Inflammatory macrophage treated with lipopolysaccharide for 4 hours (primary cell): ENCODE measurements at places on chromosomes 1 and 21.

DNA sequence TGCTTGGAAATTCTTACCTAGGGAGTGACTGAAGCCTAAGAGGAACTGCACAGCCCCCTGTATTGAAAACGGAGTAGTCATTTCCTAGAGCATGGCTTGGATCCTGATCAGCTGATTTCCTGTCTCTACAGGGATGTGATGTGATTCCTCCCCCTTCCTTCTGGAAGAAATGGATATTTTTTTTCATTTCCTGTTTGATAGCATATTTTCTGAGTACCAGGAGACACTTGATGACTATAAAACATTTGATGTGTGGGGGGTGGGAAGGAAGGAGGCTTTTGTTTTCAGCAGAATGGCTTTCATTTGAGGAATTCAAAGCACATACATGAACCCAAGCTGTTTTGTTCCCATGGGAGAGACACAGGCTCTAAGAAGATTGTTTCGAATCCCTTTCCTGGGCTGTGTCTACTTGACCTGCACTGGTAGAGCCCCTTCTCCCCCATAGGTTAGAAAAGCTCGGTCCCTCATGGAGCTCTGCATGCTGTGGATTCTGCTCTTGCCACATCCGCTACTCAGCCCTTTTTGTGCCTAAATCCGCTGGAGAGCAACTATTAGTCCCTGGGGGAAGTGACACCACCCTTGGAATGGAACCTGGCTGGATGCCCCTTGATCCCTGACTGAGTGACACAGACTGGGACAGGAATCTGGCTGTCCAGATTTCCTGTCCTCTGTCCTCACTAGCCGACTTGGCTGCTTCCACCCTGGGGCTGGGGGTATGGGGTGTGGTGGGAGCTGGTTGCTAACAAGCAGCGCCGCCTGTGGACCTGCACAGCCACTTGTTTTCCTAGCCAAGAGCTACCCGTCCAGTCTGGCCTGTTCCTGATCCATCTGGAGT, 71.8 kb upstream of the MACF1 start:
- no peak for DNase-seq

DNA sequence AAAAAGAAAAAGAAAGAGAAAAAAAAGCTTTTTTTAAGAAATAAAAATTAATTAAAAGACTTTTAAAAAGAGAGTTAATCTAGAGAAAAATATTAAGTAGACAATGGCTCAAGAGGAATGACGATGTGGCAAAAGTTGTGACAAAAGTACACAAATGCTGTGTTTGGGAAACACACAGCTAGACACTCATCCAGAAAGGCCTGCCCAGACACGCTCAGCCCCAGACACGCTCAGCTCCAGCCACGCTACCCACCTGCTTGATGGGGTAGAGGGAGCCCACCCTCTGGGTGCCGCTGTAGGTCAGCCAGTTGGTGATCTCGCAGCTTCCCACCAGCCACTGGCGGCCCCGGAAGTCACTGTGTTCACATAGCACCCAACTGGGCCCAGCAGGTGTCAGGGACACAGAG, 10.2 kb downstream of the CD52 start:
- DNase-seq: no peak

GRCh38 chr21:15354516-15354915, 289.7 kb upstream of the NRIP1 start:
- DNase-seq: no peak

GRCh38 chr1:27554293-27554692, 49.7 kb downstream of the AHDC1 start:
- no peak for DNase-seq

- DNase-seq: no peak
These were observed 8.2 kb upstream of the TMEM240 start for GRCh38 chr1:1548591-1548990.

- no peak for DNase-seq
These were observed 4.5 kb downstream of the RAB7B start for GRCh38 chr1:205998457-205999241.

DNA sequence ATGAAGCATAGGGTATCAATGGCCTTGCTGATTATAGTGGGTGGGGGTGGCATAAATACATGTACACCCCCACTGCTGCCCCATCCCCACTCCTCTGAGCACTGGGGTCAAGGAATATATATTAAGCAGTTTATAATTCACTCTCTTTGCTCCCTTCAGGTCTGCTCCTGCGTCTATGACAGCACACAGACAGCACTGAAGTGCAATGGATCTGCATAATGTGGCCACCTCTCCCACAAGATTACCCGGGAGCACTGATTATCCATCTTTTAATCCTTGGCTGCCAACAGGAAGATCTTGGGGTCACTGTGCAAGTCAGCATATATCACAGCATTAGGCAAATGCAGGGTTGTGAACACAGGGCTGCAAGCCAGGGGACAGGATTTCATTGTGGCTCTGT, 19.3 kb downstream of the RXRG start:
- no peak for DNase-seq

DNA sequence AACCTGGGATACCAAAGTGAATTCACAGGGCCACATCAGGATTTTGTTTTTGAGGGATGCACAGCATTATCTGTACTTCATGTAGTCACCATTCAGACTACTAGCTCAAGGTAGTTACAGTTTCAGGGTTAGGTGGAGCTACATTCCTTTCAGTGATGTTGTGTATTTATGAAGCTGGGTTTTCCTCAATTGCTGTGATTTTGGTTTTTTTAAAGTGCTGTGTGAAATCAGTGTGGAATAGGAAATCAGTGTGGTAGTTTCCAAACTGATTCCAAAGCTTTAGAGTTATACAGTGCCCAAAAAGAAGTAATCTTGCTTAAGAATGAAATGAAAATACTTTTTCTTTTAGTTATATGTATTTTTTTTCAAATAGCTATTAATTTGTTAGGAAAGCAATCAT, 95.8 kb downstream of the PKN2 start:
- no peak for DNase-seq

DNA sequence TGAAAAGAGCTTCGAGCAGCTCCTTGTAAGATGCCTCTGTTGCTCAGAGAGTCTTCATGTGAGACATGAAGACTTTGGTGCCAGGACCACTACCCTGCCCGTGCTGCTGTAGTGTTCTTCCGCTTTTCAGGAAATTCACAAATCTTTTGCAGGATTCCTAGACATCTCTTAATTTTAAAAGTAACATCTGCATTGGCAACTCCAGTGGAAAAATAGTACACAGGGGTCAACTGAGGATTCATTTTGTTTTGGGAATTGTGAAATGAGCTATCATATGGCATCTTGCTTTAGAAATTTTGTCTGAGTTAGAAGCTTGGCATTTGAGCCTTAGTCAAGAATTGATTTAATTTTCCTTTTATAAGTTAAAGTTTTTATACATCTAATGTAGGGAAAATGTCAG, 7.2 kb downstream of the PRDM2 start:
- DNase-seq: no peak

DNA sequence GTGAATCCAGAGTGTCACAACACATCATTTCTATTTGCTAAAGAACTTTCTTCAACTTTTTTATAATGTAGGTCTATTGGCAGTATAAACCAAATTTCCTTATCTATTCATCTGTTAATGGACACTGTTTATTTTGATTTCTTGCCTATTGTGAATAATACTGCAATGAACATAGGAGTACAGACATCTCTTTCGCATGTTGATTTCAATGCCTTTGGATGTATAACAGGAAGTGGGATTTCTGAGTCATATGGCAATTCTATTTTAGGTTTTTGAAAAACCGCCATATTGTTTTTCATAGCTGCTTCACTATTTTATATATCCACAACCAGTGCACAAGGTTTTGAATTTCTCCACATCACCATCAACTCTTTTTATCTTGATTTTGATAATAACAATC, 198.7 kb downstream of the KCNT2 start:
- DNase-seq: no peak

DNA sequence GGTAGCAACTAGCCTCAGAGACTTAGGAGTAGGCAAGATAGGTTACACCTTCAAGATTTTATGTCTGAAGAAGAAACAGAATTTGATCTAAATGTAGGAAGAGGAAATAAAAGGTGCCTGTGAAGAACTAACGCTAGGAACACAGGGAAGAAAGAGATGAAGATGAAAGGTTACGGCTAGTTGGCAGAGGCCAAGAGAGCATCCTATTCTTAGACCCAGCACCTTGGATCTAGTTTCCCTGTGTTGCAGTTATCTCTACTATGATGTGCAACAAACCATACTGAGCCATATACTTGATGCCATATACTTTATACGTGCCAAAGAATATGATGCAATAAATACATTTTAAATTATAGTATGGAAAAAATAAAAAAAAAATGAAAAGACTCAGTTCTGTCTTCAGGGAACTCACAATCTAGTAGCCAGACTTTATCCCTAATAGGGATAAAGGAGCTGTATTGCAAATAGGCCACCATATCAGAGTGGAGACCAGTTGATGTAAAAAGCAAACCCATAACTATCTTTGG, 181.1 kb downstream of the PBX1 start:
- DNase-seq: no peak

- DNase-seq: no peak
These were observed 40.0 kb downstream of the ZSCAN20 start for GRCh38 chr1:33512226-33513011.

DNA sequence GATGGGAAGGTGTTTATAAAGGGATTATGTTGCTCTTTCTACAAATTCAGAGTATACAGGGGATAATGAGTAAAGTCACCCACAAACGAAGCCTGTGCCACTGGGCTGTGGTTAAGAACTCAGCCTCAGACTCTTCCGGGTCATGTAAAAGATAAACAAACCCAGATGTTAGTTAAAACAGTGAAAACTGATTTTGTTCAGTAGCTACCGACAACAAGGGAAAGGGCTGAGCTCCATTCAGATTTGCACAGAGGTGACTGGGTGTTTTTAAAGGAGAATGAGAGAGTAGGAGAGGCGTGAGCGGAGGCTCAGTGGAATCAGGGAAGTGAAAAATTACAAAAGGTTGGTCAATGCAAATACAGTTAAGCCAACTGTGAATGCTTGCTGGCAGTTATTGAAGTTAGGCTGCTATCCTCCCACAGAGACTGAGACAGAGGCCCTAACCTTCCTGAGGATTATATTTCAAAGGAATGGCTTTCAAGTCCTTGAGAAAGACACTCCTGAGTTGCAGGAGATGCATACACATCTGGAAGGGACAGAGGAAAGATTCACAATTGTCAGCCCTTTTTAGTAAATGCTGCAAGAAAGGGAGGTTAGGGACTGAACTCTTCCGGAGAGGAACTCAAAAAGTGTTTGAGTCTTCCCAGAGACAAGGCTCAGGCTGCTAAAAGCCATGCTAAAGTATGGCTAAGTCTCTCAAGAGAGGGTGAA, 29.9 kb upstream of the SAMD13 start:
- DNase-seq: peak; percentile 50

DNA sequence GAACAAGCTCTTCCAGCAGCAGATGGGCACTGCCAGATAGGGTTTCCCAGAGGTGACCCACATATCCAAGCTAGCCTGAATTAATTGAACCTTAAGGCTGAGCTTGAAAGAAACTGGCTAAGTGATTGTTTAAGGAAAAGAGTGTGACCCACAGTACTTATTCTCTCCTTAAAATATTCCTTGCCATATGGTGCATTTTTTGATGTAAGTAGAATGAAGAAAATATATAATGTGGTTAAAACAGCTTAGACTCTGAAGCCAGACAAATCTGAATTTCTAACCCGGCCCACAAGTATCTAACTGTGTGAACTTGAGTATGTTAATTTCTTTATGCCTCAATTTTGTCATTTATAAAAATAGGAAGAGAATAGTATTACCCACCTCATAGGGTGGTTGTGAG, 4.9 kb downstream of the PPP1R8 start:
- DNase-seq: no peak

DNA sequence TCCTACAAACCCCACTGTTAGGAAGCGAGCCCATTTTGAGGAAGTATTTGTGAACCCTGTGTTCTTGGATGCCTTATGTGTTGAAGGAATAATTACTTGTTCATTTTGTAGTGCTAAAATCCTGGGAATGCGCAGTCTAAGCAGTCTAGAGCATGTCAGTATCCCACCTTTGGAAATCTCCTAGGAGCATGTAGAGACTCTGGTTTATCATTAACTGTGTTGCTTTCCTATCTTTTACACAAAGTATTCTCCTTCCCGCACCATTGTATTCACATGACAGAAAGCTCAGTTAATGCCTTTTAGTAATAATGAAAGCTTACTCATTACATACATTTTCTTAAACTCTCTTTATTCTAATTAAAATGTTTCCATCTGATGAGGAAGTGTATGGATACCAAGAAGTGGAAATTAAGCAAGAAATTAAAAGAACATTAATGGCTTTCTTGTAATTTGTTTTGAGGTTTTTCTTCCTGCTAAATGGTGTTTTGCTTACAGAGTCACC, 99.4 kb downstream of the CAMTA1 start:
- peak; percentile 5 for DNase-seq

DNA sequence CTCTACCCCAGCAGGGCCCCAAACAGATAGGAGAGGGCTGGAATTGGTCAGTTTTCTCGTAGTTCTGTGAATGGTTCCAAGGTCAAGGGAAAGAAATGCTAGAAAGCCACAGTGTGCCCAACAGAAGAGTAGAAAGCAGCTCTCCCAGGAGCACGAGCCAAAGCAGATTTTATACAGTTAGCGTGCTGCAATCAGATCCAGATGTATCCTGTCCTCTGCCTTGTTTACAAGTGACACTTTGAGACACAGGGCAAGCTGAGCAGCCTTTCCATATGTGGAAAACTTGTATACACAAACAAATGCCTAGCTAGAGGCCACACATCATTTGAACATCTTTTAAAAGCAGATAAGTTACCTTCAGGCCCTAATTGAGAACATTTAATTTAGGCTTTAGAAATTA, 6.5 kb downstream of the VAMP3 start:
- no peak for DNase-seq

- DNase-seq: no peak
These were observed 188.4 kb downstream of the CLIC6 start for GRCh38 chr21:34857122-34857713.

DNA sequence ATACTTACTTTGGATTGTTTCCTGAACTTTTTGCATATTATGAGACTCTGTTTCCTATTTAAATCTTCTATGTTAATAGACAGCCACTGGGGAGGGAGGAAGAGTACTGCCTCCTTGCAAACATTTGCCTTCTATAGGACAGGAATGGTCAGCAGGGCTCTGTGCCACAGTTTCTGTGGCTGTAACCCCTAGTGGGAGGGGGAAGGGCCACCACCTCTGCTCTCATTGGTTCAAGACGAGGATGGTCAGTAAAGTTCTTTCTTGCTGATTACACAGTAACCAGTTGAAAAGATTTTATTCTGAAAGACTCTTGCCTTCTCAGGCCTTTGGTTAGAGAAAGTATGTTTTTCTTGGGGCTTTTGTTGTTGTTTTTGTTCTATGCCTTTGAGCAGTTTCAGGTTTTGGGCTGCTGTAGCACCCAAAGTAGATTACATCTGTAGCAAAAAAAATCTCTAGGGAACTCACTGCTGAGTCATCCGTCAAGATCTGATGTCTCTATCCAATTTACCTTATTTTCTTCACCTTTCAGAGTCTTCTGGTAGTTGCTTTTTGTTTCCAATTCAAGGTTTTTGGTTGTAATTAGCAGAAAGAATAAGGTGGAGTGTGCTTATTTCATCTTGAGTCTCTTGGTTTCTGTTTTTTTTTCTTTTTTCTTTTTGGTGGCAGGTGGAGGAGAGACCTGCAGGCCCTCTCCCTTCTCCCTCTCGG, 23.1 kb downstream of the SLC35A3 start:
- no peak for DNase-seq

DNA sequence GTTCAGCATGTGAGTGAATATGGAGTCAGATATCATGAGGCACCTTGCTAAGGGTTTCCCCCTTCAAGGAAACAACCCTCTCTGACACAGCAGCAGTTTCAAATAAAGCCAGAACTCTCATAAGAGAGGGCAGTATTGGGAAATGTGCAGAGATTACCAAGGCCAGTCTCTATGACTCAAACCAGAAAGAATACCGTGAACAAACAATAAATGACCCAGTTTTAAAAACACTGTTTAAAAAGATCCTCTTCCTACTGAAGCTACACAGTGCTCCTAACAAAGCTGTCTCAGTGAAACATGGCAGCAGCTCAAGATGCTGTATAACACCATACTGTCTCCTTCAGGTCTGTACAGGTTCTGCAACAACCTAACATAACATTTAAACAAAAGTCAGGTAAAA, 102.6 kb downstream of the KIAA0319L start:
- DNase-seq: peak; percentile 85
